ENCODE measurements at places on chromosomes 7 and 10. TPM values are rescaled to one million over a fixed set of nuclear protein-coding genes. Genes with fewer than 3 reads are reported as not detected.
A peak's percentile ranks its signal among the peaks of the same experiment; 100 is the strongest.

DNA sequence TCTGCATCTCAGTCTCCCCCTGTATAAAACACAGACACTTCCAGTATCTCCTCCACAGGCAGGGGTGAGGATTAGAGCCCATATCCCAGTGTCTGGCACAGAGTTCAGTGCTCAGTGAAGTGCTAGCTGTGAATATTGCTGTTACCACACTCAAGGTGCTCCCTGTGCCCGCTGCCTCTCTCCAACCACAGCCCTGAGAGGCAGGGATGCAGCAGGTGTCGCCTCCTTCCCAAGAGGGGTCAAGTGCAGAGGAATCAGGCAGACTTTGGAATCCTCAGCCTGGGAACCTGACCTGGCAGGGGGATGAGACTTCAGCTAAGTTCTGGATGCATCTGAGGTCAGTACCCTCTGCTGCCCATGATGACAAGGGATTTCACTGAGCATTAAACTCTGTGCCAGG is 163.1 kb downstream of the GFRA1 start:
- H3K4me1 ChIP-seq = no peaks in the 10 kb centered on the region
- DNase-seq = no peak
- H3K36me3 ChIP-seq = no peaks in the 10 kb centered on the region
- H3K27me3 ChIP-seq = no peaks in the 10 kb centered on the region

DNA sequence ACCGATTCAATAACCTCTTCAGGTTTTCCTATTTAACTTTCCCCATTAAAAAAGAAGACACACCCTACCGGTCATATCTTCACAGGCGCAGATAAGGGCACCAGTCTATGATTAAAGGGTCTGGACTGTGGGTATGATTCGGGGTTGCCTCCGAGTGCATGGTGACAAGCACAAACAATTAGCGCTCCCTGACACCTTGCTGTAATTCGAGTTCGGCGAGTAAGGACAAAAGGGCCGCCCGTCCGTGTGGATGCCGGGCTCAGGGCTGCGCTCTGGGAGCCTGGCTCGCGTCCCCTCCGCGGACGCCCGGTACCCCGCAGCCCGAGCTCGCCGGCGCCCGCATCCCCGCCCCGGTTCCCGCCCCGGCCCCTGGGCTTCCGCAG is 111.9 kb upstream of the RHEB start:
- H3K36me3 ChIP-seq = no peaks in the 10 kb centered on the region
- peak; percentile 24 for DNase-seq
- H3K4me1 ChIP-seq = no peaks in the 10 kb centered on the region

DNA sequence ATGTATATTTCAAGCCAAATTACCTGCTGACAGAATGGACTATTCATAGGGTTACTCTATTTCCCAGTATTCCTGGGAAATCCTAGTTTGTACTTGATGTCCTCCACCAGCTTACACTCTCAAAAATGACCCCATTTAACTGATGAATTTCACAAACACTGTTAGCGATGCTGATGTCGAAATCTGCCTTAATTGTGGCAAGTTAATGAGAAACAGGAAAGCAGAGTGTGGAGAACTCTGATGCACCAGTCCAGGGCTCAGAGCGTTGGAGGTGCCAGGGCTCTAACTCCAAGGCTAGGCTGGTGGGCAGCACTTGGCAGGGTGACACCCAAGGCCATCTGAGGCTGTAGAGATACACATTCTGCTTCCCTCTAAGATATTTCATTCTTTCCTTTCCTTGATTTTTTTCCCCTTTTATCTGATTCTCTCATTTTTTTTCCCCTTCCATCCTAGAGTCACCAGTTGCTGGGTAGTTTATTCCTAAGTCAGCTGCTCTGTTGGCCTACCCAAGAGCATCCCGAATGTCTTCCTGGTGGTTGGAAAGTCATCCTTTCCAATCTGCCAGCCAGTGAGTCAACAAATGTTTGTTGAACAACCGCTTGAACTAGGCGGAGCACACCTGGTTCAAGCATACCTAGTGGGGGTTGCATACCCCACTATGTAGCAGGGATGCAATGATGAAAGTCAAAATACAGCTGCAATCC is 525.0 kb upstream of the NRP1 start:
- H3K27ac ChIP-seq = no peak overlapping the region
- no peak for DNase-seq
- no peaks in the 10 kb centered on the region for H3K27me3 ChIP-seq
- no peaks in the 10 kb centered on the region for H3K4me1 ChIP-seq
- H3K36me3 ChIP-seq = no peaks in the 10 kb centered on the region

DNA sequence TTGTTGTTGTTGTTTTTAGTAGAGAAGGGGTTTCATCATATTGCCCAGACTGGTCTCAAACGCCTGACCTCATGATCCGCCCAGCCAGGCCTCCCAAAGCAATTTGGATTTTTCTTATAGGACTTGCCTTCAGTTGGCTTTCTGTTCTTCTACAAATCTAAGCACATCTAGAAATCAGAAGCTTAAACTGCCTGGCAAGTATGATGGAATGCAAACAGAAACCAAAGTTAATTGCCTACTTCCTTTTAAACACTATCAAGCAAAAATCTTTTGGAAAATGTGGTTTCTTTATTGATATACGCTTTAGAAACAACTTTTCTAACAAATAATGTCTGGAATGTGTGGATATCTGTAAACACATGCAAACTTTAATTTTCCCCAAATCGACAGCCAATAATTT is 64.9 kb downstream of the USP6NL start:
- no peak overlapping the region for H3K4me3 ChIP-seq
- H3K36me3 ChIP-seq = no peaks in the 10 kb centered on the region
- no peak overlapping the region for H3K27ac ChIP-seq
- no peak for DNase-seq
- no peaks in the 10 kb centered on the region for H3K27me3 ChIP-seq

DNA sequence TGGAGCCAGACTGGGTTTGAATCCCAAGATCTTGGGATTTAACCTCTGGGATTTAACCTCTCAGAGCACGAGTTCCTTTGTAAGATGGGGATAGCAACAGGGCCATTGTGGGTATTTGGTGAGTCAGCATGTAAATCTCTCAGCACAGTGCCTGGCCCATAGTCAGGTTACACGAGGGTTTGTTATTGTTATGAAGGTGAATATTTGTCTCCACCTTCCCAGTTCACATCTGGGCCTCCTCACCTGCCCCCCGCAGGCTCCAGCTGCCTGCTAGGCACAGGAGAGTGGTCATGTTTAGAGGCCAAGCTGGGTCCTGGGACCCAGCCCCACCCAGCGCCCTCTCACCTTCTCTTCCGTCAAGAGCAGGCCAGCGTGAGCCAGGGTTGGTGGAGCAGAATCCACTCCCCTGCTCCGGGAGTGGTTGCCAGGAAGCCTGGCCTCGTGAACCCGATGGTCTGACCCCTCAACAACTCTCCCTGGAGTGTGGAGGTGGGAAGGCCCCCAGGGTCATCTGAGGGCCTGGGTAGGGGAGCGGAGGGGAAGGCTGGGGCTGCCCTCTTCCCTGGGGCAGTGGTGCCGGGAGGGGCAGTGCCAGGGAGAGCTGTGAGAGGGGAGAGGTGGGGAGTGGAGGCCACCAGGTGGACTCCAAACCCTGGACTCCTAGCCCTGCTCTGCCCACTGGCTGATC is 26.0 kb downstream of the FAM241B start:
- H3K4me3 ChIP-seq = no peak overlapping the region
- H3K27me3 ChIP-seq = no peaks in the 10 kb centered on the region
- H3K4me1 ChIP-seq = no peaks in the 10 kb centered on the region
- no peaks in the 10 kb centered on the region for H3K36me3 ChIP-seq

DNA sequence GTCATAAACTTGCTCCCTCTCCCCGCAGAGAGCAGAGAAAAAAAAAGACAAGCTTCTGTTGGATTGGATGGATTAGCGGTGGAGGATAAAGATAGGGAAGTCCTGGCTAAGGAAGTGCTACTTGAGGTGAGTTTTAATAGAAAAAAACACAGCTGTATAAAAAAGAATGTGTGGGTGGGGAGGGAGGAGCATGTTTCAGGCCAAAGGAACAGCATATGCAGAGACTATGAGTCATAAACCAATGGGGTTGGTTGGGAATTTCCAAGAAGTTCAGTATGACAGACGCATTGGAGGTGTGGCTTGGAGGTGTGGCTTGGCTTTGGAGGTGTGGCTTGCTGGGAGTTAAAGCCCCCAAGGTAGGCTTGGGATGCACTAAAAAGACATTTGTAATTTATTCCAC is 103.0 kb upstream of the LSM8 start:
- H3K36me3 ChIP-seq = no peaks in the 10 kb centered on the region
- no peak overlapping the region for H3K4me3 ChIP-seq
- no peak for DNase-seq
- no peaks in the 10 kb centered on the region for H3K4me1 ChIP-seq
- no peaks in the 10 kb centered on the region for H3K27me3 ChIP-seq

CC2D2B gene
- 2.9 TPM for total RNA-seq

DNA sequence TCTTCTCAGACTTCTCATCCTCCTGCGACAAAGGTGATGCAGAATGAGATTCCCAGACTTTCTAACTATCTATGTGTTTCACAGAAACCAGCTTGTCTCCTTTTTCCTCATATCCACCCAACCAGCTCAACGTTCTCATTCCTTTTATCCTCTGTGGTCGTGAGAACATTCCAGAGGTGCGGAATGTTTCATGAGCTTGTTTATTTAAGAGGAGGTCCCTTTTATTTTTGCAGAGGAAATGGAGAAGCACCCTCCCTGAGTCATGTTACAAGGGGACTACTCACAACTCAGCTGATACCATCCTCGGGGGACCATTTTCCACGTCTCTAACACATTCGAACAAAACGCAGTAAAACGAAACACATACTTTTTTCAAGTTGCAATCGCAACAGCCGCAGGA is 93.2 kb downstream of the ZRANB1 start:
- H3K36me3 ChIP-seq = no peaks in the 10 kb centered on the region
- DNase-seq = no peak
- H3K27ac ChIP-seq = no peak overlapping the region
- H3K4me3 ChIP-seq = no peak overlapping the region
- H3K4me1 ChIP-seq = peaks cover 4% of the 10 kb centered on the region

GRCh38 chr7:129073204-129073603 is 18.3 kb upstream of the TNPO3 start:
- H3K27me3 ChIP-seq = no peaks in the 10 kb centered on the region
- no peaks in the 10 kb centered on the region for H3K36me3 ChIP-seq
- DNase-seq = no peak
- H3K27ac ChIP-seq = no peak overlapping the region
- H3K4me3 ChIP-seq = no peak overlapping the region
- H3K4me1 ChIP-seq = no peaks in the 10 kb centered on the region

WDR86 gene
- total RNA-seq = 61.5 TPM

GRCh38 chr7:147411096-147411495 is 1179.5 kb upstream of the C7orf33 start:
- no peaks in the 10 kb centered on the region for H3K36me3 ChIP-seq
- DNase-seq = no peak
- H3K27me3 ChIP-seq = no peaks in the 10 kb centered on the region
- no peak overlapping the region for H3K27ac ChIP-seq
- no peaks in the 10 kb centered on the region for H3K4me1 ChIP-seq
- H3K4me3 ChIP-seq = no peak overlapping the region
